Activated naive CD8-positive, alpha-beta T cell treated with anti-CD3 and anti-CD28 coated beads, Interleukin-2, amount 50 U/mL, for 16 hours (primary cell): ENCODE measurements at places on chromosomes 6 and 20.

- no peak for DNase-seq
These were observed 20.6 kb downstream of the XKR7 start for GRCh38 chr20:31988430-31989015.

- no peak for DNase-seq
These were observed 30.2 kb downstream of the RRBP1 start for GRCh38 chr20:17651760-17652388.

DNA sequence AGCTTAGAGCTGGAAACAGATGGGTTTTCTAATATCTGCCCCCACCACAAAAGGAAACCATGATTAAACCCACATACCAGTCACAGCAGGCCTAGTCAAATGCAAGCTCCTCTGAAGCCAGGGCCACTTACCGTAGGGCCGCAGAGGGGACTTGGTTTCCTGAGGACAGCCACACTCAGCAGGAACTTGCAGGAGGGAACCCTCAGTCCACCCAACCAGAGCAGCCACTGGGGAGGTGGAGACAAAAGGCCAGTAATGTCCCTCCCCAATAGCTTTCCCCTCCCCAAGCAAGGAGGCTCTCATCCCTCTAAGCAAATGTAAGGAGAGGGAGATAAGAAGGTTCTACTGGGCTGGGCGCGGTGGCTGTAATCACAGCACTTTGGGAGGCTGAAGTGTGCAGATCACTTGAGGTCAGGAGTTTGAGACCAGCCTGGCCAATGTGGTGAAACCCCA, 384.4 kb upstream of the JARID2 start:
- DNase-seq, result no peak

GRCh38 chr6:34817446-34817845, 25.6 kb downstream of the BLTP3A start:
- DNase-seq, result no peak

GRCh38 chr6:7100072-7100752, 7.5 kb upstream of the RREB1 start:
- no peak for DNase-seq

- no peak for DNase-seq
These were observed 40.1 kb downstream of the UTRN start for GRCh38 chr6:144325232-144325631.
